ENCODE measurements at places on chromosomes 1 and 21. TPM values are rescaled to one million over a fixed set of nuclear protein-coding genes. Genes with fewer than 3 reads are reported as not detected.

S100A4 gene
- 836 TPM for total RNA-seq

SNAP47 gene
- 38.8 TPM for total RNA-seq

DNA sequence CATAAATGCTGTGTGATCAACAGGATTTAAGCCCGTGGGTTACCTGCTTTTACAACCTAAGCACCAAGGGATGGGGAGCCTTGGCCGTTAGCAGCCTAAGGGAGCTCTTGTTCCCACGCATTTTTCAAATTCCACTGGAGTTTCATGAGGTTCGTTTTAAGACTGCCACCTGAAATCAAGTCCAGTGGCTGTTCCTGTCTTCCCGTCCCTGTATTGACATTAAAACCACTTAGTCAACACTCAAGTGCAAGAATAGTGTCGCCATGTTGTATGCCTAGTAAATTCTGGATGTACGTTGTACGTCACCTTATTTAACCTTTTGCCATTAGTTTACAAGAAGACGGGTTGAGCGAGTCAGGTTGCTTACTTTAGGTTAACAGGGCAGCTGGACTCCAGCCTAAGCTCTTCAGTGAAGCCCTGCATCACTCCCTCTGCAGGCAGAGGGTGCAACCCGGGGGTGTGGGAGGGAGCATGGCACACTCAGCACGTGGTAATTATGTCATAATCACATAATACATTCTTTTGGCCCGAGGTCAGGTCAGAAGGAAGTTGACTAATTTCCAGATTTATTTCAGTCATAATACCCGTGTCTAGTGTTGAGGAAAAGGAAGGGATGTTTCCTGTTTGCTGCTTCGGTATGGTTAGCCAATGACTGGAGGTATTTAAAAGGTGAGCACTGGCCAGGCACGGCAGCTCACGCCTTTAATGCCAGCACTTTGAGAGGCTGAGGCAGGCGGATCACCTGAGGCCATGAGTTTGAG, 42.5 kb downstream of the CNST start:
- DNase-seq: peak; percentile 88

DNA sequence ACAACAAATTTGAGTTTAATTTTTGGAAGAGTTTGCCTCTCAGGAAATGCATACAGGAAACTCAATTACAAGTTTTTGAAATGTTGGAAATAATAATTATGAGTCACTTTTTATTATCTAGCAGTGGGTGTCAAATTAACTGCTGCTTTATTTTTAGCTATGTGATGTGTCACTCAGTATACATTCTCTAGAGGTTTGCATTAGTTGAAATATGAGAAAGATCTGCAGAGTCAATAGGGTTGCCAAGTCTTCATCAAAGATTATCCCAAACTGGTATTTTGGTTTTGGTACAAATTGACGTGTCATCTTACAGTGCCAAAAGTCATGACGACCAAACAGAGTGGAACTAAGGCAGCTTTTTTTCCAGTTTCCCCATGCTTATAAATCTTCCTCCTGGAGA, 54.3 kb upstream of the DIPK1A start:
- no peak for DNase-seq

DNA sequence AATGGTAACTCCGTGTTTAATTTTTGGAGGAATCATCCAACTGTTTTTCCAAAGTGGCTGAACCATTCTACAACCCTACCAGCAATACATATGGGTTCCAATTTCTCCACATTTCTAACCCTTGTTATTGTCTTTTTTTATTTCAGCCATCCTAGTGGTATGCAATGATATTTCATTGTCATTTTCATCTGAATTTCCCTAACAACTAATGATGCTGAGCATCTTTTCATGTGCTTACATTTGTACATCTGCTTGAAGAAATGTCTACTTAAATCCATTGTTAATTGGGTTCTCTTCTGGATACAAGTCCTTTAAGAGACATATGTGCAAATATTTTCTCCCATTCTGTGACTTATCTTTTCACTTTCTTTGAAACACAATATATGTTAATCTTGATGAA, 43.3 kb downstream of the EPRS1 start:
- no peak for DNase-seq

DNA sequence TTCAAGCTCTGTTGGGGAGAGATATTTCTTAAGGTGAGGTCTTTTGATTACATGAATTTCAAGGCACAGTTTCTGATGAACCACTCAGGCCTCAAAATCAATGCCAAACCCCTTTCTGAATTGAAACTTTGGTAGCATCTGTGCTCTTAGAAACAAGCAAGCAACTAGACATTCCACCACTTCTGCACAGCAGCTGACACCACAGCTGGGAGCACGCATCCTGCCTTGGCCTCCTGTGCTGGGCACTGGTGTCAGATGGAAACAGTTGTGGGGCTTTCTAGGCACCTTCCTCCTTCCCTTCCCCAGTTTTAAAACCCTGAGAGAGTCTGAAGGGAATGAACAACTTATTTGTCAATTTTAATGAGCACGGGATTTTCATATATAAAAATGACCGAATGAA, 360.2 kb downstream of the ADGRL2 start:
- DNase-seq: no peak

All from RPMI7951 (cell line).